ENCODE measurements at places on chromosomes 4 and X.

DNA sequence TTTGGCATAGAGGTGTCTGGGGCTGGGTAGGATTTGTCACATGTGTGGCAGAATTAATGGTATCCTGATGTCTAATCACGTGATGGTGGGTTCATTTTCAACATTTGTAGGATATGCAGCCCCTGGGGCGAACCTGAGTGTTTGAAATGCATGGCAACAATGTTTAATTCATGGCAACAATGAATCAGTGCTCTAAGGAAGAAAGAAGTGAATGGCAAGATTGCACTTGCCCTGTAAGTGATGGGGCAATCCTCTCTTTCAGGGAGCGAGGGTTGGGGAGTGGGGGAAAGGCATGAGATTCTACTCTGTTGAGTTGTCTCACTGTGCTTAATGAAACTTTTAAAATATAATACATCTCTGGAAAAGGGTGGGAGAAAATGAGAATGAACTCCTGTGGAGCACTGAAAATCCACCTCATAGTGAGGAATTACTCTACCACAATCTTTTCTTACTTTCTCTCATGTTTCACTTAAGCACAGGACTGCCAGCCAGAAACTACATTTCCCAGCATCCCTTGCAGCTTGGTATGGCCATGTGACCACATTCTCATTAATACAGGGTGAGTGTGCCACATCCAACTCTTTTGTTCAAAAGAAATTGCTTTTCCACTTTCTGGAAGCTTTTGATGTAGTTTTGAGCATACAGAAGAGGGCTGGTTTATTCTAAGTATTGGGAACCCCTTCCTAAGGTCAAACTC is 64.0 kb upstream of the PGM2 start:
- DNase-seq = no peak

- no peak for DNase-seq
These were observed 126.9 kb downstream of the MTNR1A start for GRCh38 chr4:186428481-186428880.

- DNase-seq = no peak
These were observed 384.4 kb downstream of the RAPGEF2 start for GRCh38 chr4:159487284-159487747.

DNA sequence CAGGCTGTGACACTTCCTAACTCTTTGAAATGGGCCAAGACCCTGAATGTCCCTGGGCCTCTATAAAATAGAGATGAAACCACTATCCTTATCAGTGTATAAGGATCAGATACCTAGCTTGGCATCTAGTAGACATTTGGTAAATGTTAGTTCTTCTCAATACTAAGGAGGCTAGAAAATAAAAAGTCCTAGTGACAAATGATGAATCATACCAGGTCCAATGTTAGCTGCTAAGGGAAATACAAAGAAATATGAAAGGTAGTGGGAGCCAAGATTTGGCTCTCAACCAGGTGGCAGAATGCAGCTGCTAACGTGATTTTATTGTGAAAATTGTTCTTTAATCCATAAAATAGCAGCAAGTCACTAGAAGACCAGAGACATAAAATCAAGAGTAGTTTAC is 19.8 kb upstream of the PPARGC1A start:
- no peak for DNase-seq

DNA sequence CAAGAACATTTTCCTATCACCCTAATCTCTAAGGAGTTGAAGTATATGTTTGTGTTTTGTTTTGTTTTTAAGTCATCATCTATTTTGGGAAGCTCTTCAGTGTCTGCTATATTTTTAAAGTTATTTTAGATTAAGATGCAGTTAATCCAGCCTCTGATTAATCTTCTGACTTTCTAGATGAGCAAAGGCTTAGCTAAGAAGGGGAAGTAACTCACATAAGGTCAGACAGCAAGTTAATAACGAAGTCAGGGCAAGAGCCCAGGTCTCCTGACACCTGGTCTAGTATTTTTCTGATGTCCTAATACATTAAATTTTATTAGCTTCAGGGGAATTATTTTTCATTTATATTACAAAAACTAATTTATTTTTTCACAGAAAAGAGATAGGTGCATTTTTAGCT is 168.5 kb downstream of the SOWAHB start:
- no peak for DNase-seq

GRCh38 chr4:2375427-2375826 is 43.0 kb downstream of the ZFYVE28 start:
- no peak for DNase-seq

GRCh38 chr4:24924309-24924781 is 11.5 kb upstream of the CCDC149 start:
- no peak for DNase-seq

DNA sequence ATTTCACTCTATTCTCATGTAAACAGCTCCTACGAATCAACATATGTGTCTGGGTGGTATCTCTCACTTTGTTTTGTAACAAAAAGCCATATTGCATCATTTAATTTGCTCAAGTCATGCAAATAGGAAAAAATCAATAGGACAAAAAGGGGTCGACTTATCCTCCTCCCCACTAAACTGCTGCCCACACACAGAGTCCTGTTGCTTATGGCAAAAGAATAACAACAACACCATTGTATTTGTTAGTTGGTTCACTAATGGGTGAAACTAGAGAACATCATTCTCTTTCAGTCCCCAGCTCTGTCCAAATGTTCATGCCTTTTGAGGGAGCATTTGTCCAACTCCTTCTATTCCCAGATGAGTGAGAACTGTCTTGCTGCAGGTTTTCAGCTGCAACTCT is 2.1 kb downstream of the HHIP start:
- no peak for DNase-seq

DNA sequence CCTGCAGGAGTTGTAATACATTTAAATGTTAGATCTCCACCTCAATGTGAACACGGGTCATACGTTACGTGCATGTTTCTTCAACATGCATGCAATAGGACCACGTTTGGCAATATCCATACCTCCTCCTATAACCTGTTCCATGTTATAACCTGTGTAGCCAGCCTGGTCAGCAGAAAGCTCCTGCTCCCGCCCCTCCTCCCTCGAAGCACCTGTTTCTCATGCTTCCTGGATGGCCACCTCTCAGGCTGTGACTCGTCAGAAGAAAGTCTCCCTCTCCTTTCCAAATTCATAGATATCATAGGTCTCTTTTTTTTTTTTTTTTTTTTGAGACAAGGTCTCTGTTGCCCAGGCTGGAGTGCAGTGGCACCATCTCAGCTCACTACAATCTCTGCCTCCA is 96.5 kb downstream of the HMX1 start:
- no peak for DNase-seq

DNA sequence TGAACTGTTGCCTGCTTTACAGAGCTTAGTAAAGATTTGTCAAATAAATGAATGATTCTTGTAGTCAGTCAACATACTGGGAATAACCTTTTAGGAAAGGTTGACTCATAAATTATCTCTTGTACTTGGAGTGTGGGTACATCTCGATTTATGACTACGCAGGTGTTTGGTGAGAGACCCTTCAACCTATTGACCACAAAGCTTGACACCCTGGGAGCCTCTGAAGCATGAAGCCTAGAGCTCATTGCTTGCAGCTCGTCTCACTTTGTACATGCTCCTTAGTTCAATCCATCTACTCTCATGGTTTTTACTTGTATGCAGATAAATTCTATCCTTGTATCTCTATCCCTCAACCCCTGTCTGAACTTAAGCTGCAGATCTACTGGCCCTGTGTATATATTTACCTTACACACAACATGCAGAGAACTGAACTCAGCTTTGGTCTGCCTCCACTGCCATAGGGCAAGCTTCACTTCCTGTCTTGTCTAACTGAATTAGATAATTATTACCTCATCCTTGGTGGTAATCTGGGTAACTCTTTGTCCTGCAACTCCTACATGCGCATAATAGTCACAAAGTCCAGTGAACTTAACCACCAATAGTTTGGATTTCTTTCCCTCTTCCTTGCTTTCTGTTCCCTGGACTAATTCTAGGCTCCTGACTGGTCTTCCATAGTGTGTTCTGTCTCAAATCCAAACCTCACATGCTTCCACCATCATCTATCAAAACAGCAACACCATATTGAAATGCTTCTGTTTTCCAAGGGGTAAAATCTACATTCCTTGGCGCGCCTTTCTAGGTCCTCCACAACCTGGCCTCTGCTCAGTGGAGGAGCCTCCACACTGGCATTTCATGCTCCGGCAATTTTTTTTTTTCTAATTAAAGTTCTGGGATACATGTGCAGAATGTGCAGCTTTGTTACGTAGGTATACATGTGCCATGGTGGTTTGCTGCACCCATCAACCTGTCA is 32.2 kb upstream of the FAT1 start:
- DNase-seq = no peak

DNA sequence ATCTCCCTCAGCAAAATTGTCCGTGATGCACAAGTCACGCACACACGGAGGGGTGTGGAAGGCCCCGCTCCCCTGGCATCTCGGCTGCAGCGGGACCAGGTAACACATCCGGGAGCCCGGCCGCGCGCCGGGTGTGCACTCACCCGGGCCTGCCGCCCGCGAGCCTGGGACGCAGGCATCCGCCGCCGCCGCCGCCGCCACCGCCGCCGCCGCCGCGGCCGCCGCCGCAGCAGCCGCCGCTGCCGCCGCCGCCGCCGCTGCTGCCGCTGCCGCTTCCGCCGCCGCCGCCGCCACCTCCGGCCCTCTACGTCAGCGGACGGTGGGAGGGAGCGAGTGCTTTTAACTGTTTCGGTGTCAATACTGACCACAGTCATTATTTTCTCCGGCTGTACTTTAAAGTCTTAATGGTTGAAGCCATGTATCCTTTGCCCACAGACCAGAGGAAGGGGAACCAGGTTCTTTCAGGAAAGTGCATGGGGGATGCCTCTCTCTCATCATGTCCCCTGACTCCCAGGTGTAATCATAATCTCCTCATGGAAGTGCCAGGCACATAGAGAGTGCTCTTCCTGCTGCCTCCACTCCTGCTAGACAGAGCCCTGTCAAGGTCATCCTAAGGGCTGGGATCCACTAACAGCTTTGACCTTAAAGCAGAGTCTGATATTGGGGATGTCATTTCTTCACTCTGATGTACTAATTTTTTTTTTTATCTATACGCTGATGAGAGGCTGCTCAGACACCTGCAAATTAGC is 38.0 kb downstream of the MAGEE2 start:
- DNase-seq = peak; percentile 2

GRCh38 chr4:20253283-20253734 is 1.6 kb downstream of the SLIT2 start:
- no peak for DNase-seq

- no peak for DNase-seq
These were observed 434.8 kb downstream of the ANKRD50 start for GRCh38 chr4:124277691-124278090.

- DNase-seq = no peak
These were observed 200.9 kb downstream of the DACH2 start for GRCh38 chrX:86349115-86349514.

DNA sequence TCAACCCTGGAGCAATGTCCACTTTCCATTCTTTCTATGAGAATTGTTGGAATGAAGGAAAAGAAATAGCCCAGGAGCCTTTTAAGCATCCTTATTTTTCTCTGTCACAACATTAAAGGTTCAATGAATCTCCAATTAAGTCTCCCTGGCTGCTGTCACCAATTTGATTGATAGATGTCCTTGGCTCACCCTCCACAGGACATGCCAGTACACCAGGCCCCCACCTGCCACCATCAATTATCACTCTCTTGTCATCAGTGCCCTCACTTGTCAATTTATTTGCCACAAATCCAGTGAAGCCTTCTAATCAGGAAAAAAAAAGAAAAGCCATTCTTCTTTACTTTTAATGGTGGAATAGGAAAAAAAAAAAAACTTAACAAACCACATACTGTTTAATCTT is 453.6 kb downstream of the CENPC start:
- no peak for DNase-seq

GRCh38 chrX:32673193-32673592 is 538.2 kb downstream of the DMD start:
- no peak for DNase-seq

DNA sequence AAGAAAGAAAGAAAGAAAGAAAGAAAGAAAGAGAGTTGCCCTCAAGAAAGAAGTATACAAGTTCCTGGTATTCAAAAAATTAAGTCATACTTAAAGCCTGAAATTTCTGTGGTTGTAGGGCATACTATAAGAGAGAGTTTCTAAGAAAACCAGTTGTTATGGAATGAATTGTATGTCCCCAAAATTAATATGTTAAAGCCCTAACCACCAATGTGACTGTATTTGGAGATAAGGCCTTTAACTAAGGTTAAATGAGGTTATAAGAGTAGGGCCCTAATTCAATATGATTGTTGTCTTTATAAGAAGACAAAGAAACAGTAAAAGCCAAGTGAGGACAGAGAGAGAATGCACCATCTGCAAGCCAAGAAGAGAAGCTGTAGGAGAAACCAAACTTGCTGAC is 521.1 kb downstream of the CCSER1 start:
- no peak for DNase-seq

DNA sequence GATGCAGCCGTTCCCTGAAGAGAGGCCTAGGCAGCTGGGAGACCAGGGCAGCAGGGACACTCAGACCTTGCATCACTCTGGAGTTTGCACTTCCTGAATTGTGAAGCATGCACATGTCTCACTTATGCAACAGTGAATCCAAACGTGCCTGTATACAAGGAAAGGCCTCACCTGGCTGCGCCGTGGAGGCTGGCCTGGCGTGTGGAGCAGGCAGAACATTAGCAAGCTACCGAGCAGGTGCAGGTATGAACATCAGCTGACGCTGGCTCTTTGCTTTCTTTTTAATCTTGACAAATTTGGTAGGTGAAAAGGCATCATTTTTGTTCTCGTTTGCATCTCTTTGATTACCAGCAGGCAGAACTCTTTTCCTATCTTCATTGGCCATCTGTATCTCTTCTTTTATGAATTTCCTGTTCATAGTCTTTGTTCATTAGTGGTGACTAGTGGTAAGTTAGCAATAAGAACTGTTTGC is 37.1 kb upstream of the IRAK1 start:
- peak; percentile 38 for DNase-seq

DNA sequence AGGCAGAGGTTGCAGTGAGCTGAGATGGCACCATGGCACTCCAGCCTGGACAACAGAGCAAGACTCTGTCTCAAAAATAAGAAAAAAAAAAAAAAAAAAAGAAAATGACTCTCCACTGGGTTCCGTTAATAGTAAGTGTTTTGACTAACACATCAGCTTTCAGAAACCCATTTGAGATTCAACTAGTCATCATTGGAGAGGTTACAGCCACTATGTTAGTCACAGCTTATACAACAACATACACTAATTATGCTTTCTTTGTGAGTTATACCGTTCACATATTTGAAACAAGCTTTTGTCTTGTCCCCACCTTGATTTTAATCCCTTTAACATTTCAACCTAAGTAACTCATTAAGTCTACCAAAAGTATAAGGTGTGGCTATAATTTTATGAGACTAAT is 48.2 kb downstream of the HADH start:
- no peak for DNase-seq

GRCh38 chr4:182886205-182886604 is 31.0 kb downstream of the DCTD start:
- DNase-seq = no peak

DNA sequence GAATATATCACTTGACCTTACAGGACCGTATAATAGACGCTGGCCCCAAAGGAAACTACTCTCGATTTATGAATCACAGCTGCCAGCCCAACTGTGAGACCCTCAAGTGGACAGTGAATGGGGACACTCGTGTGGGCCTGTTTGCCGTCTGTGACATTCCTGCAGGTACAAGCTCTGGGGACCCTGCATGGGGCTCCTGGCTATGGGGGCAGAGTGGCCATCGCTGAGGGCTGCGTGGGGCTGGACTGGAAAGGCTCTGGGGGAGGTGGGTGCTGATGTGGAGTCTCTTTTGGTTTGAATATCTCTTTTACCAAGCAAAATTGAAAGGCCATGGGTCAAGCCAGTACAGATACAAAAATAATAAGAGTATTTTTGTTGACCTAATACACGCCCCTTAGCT is 33.9 kb downstream of the NELFA start:
- DNase-seq = no peak
